Body of pancreas (tissue), 4 donors: ENCODE measurements at places on chromosomes 5 and 9.

DNA sequence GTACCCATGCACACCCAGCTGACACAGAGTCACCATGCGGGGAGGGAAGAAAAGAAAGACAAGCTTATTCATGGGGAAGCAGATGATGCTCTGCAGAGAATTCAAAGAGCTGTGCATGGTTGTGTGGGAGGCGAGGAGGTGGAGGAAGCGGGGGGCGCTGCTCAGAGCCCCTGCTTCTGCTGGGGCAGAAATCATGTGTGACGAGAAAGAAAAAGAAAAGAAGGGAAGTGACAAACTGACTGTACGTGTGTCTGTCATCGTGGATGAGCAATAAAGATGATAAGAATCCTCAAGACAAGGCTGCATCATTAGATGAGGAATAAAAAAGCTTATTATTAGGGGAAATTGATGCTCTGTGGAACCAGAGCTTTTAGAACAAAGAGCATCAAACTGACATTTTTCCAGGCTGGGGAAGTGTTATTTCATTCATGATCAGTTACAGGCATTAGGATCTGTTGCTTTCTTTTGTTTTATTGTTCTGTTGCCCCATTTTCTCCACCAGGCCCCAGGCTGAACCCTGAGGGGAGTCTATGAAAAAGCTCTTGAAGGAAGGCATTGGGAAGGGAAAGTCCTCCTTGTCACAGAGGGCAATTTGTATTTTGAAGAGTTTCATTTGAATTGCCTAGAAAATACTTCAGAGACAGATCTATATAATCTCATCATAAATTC is 20.3 kb upstream of the SH3RF2 start:
- no peak for DNase-seq

DNA sequence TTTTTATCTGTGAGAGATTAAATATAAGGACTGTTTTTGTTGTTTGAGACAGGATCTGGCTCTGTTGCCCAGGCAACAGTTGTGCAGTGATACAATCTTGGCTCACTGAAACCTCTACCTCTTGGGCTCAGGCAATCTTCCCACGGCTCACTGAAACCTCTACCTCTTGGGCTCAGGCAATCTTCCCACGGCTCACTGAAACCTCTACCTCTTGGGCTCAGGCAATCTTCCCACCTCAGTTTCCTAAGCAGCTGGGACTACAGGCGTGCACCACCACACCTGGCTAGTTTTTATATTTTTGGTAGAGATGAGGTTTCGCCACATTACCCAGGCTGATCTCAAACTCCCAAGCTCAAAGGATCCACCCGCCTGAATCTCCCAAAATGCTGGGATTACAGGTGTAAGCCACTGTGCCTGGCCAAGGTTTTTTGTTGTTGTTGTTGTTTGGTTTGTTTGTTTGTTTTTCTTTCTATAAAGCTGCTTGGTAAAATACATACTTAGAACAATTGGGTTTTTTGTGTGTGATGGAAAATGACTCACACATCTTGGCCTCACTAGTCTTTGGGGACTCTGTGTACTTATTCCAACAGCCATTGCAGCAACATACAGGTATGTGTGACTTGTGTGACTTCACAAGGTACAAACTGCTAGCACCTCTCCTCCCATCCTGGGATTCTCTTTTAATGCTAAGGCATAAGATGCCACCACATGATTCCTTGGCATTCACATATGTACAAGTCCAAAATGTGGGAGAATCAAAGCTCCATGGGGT is 36.5 kb upstream of the RASA1 start:
- no peak for DNase-seq

DNA sequence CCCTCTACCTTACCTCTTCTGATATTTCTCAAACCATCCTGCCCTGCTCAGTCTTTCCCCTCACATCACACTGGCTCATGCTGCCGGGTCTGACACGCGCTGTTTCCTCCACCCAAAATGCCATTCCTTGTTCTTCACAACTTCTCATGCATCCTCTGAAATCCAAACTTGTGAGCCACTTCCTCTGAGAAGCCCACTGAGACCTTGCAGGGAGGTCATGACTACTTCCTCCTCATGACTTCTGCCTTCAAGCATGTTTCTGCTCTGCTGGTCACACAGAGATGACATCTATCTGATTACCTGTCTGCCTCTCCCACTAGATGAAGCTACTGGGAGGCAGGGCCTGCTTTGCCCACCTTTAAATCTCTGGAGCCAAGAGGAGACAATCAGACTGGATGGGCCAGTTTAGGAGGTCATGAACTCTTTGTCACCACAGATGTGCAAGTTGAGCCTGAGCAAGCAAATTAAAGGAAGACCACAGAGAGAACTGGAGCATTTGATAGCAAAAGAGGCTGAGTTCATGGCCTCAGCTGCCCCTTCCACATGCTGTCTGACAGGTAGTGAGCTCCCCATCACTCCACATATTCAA is 119.8 kb upstream of the TBC1D2 start:
- no peak for DNase-seq

DNA sequence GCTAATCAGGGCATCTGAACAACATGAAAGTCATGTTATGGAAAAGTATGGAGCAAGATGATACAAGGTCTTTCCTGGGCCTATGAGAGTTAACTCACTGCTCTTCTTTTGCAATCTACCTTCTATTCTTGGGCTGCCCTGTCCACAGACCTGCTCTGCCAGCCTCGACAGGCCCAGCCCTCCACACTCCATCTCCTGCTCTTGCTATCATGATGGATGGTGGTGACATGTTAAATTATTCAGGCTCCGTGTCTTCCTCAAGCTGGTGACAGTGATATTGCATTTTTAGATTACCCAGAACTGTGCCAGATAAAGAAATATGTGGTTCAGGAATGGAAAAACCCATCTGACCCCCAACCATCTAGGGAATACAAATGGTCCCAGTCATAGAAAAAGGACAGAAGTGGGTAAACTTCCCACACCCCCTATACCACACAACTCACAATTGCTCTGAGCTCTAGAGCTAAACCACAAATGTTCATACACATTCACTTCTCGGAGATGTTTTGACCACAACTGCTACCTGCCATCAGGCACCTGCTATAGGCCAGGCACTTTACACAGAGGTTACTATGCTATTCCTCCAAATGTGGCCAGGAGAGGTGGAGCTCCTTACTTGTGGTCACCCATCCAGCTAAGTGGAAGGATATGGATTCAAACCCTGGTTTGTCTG is 311.3 kb downstream of the ASTN2 start:
- DNase-seq, result no peak

DNA sequence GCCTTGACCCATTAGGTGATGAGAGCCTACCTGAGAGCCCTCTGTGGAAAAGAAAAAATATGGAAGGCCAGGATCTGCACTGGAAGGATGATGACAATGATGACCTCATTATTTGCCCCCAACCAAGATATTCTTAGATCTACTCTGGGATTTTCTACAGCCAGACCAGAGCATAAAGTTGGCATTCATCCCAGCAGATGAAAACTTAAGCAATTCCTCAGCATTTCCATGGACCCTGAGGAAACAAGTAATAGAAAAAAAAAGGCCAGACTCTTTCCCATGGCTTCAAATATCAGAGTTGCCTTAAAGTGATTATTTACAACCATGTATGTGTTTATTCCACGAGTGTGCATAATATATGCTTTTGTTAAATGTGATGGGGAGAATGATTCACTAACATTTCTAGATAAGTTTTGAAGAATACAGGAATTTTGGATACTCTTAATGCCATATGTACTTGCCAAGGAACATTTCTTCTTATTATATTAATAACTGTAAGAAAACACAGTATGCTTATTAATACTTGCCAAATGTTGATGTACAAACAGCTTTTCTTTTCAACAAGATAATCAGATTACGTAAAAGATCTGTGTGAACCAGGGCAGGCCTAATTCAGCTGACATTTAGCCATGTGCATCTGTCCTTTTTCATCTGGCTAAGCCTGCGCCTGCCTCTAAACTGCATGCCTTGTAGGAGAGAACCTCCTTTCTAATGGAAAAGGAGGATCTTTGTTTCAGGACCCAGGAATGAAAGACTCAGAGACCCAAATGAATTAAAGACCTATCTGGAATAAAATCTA is 94.8 kb downstream of the ARRDC3 start:
- DNase-seq, result no peak

- DNase-seq, result no peak
Measured at GRCh38 chr5:120159155-120159554, 304.9 kb upstream of the PRR16 start.

DNA sequence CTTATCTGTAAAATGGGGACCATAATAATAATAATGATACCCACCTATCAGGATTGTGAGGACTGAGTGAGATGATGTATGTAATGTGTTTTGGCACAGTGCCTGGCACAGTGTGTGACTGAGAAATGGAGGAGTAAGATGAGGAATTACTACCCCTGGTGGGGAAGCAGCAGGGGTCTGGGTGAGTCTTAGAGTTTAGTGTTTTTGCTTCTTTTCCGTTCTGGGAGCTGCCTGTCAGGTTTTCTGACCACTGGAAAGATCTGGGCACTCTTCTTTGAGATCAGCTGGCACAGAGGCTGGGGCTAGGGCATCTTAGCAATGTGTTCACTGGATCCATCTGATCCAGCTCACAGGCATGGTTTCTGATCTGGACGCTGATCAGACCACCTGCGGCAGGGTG is 8.5 kb downstream of the LCP2 start:
- DNase-seq, result no peak

GRCh38 chr5:77867914-77868313 is 91.8 kb upstream of the TBCA start:
- DNase-seq, result no peak

GRCh38 chr5:104186100-104186499 is 623.5 kb upstream of the NUDT12 start:
- DNase-seq, result peak; percentile 38

GRCh38 chr9:73573235-73573634 is 421.6 kb downstream of the ANXA1 start:
- DNase-seq, result no peak

- DNase-seq, result no peak
Measured at GRCh38 chr5:107395632-107396350, 274.9 kb downstream of the EFNA5 start.

GRCh38 chr5:175829813-175830585 is 41.4 kb upstream of the CPLX2 start:
- DNase-seq, result no peak

GRCh38 chr9:105438141-105438806 is 9.6 kb upstream of the FSD1L start:
- DNase-seq, result no peak

GRCh38 chr5:116885825-116886224 is 311.2 kb upstream of the SEMA6A start:
- DNase-seq, result no peak

DNA sequence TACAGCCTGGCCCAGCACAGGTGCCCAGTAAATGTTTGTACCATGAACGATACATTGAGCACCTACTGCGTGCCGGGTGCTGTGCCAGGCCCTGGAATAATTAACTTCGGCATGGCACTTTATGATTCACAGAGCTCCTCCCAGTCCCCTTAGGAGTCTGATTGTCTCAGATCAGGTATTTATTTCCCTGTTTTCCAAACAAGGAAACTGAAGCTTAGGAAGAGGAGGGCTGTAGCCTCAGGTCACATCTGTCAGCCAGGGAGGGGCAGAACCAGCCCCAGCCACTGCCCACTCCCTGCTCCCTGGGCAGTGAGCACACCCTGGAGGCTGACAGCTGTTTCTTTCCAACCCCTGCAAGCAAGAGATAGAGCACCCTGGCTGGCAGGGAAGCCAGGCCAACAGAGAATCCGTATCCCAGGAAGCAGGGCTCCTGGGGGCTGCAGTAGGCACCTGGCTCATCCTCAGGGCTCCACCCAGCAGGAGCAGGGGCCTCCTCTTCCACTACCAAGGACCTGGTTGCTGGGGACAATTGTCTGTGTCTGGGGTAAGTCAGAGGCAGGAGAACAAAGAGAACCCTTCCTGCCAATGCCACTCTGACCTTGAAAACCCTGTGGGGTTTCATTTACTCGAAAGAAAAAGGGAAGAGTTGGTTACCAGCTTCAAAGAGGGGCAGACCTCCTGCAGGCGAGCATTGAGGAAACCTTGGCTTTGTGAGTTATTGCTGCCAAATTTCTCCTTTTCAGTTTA is 69.0 kb downstream of the DAB2IP start:
- no peak for DNase-seq

DNA sequence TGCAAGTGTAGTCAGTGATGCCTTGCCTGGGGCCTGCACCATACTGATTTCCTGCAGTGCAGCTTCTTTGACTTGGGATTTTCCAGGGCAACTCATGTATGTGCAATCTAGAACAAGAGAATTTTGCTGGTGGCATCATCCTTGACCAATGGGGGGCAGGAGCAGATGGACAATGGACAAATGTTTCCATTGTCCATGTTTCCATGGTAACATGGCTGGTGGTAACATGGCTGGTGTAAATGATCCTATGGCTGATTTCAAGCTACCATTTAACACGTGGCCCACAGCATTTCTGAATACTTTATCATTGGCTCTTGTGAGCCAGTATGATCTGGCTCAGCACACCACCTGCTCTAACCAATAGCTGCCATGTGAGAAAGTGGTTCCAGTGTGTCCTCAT is 130.1 kb upstream of the OSMR start:
- no peak for DNase-seq

DNA sequence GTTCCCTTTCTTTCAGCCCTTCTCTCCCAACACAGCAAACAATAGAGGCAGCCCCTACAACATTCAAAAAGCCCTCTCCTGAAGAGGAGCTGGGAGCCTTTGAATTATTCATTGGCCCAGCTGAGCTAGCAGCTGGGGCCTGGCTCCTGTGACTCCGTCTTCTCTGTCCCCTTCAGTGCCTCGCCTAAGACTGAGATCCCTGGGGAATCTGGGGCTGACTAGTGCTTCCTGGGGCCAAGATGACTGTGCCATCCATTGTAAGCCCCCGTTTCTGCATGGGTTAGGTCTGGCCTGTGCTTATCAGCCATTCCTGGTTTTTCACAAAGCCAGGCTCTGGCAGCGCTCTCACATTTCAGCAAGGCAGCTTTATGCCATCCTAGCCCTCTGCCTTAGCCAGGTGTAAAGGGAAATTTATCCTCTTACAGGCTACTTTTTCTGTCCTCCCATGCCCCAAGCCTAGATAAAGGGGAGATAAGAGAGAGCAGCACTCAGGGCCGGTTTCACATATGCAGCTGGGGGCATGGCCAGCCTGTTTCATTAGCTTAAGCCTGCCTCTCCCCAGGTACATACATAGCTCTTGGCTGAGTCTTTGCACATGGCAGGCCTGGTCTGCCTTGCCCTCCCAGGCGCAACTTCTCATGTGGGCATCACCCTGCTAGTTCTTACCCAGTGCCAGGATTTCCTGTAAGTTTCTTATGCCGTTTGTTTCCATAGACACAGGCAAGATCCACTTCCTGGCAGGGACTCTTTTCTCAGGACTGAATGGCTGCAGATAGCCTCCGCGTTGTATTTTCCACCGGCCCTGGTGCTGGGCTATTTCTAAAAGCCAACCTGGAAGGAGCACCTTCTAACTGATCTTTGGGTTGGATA is 15.8 kb downstream of the PTPA start:
- no peak for DNase-seq

GRCh38 chr5:125357660-125358059 is 611.2 kb upstream of the ZNF608 start:
- DNase-seq, result no peak

GRCh38 chr5:153938191-153938842 is 100.4 kb downstream of the FAM114A2 start:
- DNase-seq, result no peak

DNA sequence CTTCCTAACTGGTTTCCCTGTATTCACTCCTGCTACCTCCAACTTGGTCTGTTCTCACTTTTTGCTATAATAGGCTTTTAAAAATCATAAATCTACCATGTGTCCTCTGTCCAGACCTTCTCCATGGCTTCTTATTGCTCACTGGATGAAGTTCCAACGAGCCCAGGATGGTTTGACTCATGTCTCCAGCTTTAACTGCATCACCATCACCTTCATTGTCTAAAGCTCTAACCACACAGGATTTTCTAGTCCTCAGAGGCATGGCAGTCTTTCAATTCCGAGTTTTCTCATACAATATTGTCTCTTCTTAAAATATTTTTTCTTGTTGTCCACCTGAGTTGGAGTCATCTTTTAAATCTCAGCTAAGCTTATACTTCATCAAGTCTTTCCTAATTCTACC is 49.3 kb downstream of the PDCD1LG2 start:
- no peak for DNase-seq
